ENCODE measurements at places on chromosomes 1 and 21.

DNA sequence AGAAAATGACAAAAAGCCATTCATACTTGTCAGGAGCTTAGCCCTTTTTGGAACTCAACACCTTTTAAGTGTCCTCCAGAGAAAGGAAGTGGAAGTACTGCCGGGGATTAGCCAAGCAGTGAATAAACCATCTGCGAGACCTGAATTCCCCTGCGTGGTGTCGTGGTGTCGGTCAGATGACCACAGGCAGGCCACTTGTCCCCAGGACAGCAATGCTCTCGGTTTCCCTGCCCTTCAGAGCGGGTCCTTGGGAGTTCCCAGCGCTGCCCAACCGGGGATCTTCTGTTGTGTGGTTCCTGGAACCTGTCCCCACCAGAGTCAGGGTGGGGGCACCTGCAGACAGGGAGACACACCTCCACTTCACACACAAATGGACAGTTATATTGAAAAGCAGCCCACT lies 9.2 kb downstream of the GPR157 start:
- no peak for DNase-seq

GRCh38 chr1:3005771-3006170 lies 15.5 kb upstream of the ACTRT2 start:
- no peak for DNase-seq

- DNase-seq: no peak
Observed at GRCh38 chr1:61851849-61852669, 109.8 kb downstream of the PATJ start.

DNA sequence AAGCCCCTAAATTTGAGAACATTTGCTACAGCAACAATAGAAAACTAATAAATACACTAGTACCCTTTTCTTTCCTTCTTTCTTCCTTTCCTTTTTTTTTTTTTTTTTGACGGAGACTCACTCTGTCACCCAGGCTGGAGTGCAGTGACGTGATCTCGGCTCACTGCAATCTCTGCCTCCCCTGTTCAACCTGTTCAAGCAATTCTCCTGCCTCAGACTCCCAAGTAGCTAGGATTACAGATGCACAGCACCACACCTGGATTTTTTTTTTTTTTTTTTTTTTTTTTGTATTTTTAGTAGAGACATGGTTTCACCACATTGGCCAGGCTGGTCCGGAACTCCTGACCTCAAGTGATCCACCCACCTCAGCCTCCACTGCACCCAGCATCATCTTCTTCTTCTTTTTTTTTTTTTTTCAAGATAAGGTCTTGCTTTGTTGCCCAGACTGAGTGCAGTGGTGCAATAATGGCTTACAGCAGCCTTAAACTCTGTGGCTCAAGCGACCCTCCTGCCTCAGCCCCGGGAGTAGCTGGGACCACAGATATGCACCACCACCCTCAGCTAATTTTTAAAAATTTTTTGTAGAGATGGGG lies 19.6 kb upstream of the CBR3 start:
- DNase-seq: no peak

GRCh38 chr1:217348960-217349664 lies 281.8 kb downstream of the GPATCH2 start:
- no peak for DNase-seq

GRCh38 chr1:228391411-228392020 lies 15.1 kb downstream of the TRIM11 start:
- no peak for DNase-seq

DNA sequence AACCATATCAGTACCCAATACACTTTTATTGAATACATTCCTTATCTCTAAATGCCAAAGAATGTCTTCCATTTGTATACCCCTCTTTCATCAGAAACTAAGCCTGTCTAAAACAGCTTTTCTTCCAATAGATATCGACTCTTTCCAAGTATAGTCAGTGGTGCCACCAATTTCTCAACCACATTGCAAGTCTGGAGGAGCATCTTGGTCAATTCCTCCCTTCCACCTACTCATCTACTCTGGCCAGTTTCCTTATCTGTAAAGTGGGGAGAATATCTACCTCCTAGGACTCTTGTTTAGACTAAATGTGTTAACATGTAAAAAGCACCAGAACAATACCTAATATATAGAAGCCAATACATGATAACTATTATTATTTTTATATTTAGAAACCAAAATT lies 28.5 kb upstream of the FGGY start:
- DNase-seq: no peak

- peak; percentile 89 for DNase-seq
Observed at GRCh38 chr1:37479255-37480124, 5.1 kb downstream of the ZC3H12A start.

GRCh38 chr1:169731446-169731845 lies 2.4 kb downstream of the SELE start:
- DNase-seq: no peak

GRCh38 chr1:209624558-209625549 lies 27.4 kb downstream of the LAMB3 start:
- no peak for DNase-seq

DNA sequence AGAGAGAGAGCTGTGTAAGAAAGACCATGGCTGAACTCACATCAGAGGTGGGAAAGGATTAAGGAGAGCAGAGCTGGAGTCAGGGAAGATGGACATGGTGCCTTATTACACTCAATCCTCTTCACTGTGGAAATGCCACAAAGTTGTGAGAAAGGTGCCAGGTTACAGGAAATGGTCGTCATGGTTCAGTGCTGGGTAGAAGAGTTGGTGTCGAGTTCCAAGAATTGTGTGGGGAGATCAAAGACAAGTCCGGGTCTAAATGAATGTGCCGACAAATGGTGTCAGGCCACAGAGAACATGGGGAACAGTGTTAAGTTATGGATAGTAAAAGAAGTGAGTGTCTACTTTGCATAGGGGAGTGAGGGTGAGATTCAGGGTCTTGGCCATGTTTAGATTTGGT lies 40.9 kb downstream of the LAMC2 start:
- no peak for DNase-seq

DNA sequence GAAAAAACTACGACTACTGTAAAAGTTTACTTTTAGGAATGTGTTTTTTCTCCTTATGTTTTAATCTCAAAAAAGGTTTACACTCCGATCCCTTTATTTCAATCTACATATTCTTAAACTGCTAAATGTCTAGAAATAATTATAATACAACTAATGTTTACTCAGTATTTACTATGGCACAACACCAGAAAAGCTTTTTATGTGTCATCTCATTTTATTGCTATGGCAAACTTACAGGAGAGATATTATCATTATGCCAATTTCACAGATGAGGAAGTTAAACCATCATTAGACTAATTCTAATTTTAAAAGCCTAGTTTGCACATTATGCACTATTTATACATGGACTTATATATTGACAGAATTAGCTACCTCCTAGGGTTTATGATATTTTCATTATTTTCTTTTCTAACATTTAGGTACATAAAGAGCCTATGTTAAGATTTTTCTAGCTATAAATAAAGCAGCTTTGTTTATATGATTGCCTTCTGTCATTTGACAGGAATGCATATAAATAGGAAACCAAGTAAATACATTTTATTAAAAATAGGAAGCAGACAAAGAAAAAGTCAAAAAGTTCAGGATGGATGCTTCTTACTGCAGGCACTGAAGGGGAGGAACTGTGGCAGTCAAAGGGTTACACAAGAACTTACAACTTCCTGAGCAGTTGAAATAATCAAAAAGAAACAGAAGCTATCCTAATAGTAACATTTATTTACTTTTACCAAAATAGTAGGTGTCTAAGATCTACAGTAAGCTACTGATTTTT lies 442.4 kb downstream of the LTN1 start:
- DNase-seq: no peak

DNA sequence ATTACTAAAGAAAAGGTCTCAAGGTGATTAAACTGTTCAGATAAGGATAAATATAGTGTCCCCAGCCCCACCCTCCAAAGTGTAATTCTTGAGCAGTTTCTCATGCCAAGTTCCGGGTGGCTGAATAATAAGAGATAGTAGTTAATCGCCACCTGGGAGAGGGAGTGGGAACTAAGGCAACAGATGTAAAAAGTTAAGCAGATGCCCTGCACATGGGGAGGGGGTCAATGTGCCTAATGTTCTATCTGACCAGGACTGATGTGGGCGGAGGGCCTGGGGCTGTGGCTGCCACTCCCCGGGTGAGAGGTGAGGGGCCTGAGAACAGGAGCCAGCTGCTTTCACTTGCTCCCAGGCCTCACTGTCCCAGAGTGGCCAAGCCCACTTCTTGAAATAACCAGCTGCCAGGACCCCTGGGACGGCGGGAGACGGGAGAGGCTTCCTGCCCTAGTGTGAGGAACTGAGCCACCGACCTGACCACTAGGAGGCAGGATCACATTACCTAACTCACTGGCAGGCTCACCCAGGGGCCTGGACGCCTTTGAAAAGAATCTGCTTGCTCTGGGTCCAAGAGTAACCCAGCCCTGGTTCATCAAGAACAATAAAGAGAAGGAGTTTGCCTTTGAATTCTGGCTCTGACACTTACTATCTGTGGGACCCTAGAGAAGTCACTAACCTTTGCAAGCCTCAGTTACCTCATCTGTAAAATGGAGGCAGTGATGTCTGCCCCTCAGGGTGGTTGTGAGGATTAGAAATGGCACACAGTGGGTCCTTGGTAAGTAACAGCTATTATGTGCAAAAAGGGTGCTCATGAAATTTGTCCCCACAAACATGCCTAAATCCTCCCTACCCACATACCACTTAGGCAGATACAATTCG lies 179.2 kb downstream of the ATG4C start:
- DNase-seq: no peak

DNA sequence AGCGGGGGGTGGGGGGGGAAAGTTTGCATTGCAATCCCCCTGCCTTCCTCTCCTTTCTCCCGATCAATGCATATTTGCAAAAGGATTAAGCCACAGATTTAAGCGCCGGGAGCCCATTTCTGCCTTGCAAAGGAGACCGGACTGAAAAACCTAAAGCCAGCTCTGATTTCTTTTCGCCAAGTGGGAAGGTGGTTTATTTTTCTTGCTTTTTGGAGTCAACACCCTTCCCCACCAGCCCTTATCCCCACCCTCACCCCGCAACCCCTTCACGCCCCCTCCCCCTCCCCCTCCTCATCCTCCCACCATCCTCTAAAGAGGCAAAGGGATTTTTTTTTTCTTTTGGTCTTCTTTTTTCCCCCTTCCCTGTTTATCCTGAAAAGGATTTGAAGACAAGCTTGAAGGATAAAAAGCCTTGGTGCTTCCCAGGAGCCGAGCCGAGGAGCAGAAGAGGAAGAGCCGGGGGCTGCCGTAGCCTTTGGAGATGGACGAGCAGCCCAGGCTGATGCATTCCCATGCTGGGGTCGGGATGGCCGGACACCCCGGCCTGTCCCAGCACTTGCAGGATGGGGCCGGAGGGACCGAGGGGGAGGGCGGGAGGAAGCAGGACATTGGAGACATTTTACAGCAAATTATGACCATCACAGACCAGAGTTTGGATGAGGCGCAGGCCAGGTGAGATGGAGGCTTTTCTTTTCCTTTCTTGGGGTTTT lies 513 bp downstream of the PBX1 start:
- no peak for DNase-seq

DNA sequence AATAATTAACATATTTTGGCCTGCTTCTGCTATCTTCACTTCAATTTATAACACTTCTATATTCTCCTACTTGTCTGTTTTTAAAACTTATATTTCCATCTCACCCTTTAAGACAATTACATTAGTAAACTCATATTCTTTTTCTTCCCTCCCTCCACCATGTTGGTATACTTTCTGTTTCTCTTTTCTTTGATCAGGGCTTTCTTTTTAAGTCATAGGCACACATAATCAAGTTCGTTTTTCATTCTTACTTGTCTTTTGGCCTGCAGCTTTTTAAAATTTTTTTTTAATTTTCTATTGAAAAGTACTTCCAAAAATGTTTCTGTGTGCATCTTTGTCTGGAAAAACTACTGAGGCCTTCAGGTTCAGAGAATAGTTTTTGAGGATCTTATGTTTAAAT lies 2.3 kb downstream of the PYHIN1 start:
- no peak for DNase-seq

DNA sequence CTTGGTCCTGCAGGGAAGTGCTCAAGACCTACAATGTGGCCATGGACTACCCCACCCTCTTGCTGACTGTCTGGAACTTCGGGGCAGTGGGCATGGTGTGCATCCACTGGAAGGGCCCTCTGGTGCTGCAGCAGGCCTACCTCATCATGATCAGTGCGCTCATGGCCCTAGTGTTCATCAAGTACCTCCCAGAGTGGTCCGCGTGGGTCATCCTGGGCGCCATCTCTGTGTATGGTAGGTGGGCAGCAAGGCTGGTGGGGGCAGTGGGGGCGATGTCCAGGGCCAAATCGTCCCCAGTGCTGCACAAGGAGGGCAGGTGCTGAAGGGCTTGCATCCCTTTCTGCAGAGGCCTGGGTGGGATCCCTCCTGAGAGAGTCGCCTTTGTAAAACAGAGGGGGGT lies 18.4 kb downstream of the PSEN2 start:
- DNase-seq: no peak

DNA sequence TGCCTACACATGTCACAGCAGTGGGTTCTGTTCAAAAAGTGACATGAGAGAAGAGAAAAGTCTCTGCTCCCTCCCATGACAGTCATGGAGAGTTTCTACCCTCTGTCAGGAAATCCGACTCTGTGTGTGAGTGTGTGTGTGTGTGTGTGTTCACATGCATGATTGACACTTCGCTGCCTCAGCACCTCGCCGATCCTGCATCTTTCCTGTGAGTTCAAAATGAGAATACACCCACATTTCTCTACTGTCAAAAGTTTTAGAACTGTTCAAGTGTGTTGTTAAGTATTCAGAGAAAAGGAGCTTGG lies 46.2 kb upstream of the COX20 start:
- DNase-seq: no peak

DNA sequence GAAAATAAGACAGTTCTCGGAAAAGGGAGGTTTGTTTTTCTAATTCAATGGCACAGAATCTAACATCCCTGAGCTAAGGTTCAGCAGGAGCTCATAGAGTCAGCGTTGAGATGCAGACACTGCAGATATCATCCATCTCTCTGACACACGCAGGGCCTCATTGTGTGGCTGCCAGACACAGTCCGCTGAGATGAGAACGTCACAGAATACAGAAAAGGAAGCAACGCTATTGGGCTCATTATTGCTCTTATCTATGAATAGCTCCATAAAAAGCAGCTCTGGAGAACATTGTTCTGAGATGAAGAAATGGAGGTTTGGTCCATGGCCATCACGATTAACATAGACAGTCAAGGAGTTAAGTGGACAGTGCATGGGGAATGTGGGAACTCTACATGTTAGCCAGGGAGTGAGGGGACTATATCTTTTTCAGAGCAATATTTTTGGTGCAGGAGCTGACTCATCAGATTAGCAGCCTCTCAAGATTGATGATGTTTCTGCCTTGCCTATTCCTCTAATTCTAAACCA lies 771.6 kb upstream of the CXADR start:
- no peak for DNase-seq

- no peak for DNase-seq
Observed at GRCh38 chr1:12630946-12631530, 12.8 kb upstream of the AADACL4 start.

GRCh38 chr1:215543191-215543606 lies 23.9 kb upstream of the KCTD3 start:
- no peak for DNase-seq

Measured in stimulated activated CD8-positive, alpha-beta memory T cell treated with anti-CD3 and anti-CD28 coated beads, Interleukin-7, amount 100 ng/mL, for 48 hours (primary cell).